ENCODE measurements at places on chromosomes 1 and 21.

DNA sequence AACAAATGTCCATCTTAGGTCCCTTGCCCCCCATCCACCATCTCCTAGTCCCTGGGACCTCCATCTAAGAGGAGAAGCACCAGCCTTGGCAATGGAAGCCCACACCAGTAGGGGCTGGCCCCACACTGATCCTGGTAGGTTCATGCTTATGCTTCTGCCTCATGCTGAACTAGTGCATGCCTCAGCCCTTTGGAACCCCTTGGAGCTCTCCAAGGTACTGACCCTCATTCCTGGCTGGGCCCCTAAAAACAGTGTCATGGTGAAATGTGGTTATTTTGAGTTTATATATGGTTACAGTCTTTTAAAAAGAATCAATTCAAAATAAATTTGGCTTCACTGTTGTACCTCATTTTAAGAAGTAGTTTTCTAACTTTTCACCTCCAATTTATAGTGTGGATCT is 108.3 kb downstream of the HIVEP3 start:
- DNase-seq = no peak

DNA sequence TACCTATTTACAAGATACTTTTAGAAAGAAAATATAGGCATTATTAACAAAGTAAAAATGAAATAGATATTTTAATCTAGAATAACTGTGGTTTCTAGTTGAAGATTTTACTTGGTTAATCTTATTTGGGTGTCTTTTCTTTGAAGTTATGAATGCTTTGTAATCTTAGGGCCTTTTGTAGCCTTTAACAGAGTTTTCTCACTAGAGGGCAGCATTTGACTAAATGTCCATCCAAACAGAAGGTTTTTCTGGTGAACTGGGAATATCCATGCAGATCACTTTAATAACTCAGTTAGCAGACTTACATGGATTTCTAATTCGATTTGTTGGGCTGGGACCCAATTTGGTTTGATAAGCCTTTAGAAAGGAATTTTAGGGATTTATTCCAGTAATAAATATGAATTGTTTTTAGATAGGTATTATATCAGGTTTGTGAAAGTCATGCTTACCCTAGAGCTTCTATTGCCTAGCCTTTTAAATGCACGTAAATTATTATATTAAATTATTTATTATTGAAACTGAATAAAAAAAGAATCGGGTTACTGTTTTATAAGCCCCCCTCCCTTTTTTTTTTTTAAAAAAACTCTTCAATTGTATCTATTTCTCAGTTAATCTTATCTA is 119.7 kb downstream of the ZNF326 start:
- DNase-seq = peak; percentile 67

- DNase-seq = no peak
Observed at GRCh38 chr1:11501906-11502485, 23.0 kb downstream of the DISP3 start.

- no peak for DNase-seq
Observed at GRCh38 chr1:220914283-220915116, 35.3 kb downstream of the HLX start.

- no peak for DNase-seq
Observed at GRCh38 chr1:115668579-115668978, 26.8 kb downstream of the VANGL1 start.

DNA sequence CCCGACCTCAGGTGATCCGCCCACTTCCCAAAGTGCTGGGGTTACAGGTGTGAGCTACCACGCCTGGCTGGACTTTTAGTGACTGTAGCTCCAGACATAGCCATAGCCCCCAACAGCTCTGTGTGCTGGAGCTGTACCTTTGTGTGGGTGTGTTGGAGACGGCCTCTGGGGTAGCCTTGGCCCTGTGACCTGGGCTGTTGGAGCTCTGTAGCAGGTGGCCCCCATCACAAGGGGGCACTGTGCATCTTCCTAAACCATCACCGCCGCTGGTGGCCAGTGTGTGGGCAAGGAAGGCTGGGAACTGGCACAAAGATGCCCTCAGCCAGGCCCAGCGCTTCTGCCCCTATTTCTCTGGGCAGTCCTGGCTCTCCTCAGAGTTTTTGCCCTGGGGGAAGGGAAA is 38.4 kb upstream of the FOXO6 start:
- peak; percentile 35 for DNase-seq

DNA sequence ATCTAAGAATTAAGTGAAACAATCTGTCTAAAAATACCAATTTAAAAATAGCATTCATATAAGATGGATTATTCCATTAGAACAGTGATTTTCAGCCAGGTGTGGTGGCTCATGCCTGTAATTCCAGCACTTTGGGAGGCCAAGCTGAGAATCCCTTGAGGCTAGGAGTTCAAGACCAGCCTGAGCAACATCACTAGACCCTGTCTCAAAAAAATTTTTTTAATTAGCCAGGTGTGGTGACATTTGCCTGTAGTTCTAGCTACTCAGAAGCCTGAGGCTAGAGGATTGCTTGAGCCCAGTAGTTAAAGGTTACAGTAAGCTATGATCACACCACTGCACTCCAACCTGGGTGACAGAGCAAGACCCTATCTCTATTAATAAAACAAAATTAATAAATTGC is 35.0 kb upstream of the SLC35A3 start:
- no peak for DNase-seq

GRCh38 chr1:185645686-185646085 is 88.5 kb upstream of the HMCN1 start:
- no peak for DNase-seq

GRCh38 chr1:110008971-110009565 is 24.5 kb downstream of the AHCYL1 start:
- DNase-seq = no peak

- peak; percentile 20 for DNase-seq
Observed at GRCh38 chr1:214454569-214455396, 96.6 kb downstream of the PTPN14 start.

GRCh38 chr1:30733493-30733892 is 10.1 kb upstream of the MATN1 start:
- no peak for DNase-seq

- DNase-seq = no peak
Observed at GRCh38 chr1:199040076-199040905, 401.5 kb downstream of the PTPRC start.

DNA sequence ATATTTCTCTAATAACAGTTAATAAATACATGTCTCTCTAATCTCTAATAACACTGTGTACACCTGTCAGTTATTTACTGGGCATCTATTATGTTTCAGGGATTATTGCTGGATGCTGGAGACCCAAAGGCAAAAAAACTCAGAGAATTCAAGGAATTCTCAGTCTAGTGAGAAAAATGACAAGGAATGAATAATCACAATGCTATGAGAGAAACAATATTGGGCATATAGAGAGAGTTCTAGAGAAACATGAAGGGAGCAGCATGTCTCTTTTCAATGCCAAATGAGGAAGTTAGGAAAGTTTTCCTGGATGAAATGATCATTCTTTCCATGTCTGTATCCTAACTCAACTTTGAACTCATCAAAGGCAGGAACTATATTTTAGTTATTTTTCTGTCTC is 82.8 kb downstream of the TNFSF18 start:
- DNase-seq = no peak

DNA sequence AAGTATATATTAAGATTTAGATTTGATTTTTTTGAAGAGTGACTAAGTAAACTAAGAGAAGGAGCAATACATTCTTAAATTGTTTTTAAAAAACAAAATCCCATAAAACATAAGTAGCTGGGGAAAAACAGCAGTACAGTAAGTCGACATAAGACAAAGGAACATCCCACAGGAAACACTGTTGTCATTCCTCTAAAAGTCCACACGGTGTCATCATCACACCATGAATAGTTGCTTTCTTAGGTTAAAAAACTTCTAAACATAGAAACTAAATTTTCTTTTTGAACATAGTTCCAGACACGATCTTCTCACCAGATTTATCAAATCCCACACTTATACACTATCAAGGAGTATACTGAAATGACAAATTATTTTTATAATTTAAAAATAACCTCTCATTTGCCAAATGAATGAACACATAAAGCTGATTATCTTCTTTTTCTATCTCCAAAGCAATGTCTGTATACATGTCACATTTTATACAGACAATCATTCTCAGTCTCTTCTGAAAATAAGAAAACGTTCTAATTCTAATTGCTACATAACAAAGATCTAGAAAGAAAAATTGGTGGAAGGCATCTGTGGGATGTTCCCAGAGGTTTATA is 15.8 kb downstream of the ODF2L start:
- peak; percentile 8 for DNase-seq
